Cerebellar nuclear complex (tissue), 1 donor: ENCODE measurements at places on chromosomes 4 and X.

DNA sequence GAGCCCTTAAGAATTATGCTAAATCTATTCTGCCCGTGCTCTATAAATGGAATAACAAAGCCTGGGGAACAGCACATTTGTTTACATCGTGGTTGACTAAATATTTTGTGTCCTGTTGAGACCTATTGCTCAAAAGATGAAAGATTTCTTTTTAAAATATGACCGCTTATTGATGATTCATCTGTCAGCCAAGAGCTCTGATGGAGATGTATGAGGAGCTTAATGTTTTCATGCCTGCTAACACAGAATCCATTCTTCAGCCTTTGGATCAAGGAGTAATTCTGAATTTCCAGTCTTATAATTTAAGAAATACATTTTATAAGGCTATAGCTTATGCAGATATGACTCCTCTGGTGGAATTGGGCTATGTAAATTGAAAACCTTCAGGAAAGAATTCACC, 271.3 kb upstream of the FAT4 start:
- DNase-seq: no peak

GRCh38 chr4:77501851-77502250, 103.8 kb upstream of the CXCL13 start:
- DNase-seq: no peak

DNA sequence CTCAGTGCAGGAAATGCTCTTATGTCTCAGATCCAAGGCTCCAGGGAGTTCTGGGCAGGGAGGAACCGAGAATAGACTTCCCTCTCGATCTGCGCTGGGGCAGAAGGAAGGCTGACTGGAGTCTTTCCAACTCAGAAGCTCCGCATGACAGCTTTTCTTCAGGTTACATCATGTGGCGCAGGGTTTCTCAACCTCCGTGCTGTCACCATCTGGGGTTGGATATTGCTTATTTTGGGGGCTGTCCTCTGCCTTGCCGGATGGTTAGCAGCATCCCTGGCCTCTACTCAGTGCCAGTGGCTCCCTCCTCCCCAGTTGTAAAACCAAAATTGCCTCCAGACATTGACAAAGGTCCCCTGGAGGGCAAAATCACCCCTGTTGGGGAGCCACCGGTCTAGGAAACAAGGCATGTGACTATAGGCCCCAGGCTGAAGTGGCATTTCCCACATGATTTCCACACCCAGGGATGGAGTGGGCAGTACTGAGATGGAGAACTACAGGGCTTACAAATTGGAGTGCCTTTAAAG, 21.4 kb downstream of the REELD1 start:
- DNase-seq: no peak

GRCh38 chr4:91894006-91894405, 409.8 kb upstream of the GRID2 start:
- no peak for DNase-seq

DNA sequence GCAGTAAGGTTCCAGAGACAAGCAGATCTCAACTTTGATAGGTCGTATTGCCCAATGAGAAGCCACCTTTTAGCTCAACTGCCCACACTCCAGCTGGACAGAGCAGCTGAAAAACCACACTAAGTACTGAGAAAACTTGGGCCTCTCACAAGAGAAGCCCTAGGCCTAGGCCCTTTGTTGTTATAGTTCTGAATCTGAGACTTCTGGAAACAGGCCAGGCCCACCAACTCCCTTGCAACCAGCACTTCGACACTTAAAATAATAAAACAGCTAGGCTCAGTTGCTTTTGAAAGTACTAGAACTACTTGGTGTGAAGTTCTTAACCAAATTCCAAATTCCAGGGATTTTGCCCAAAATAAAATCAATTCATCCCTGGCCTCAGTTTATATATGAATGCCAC, 13.5 kb upstream of the RTL5 start:
- no peak for DNase-seq

GRCh38 chr4:108849611-108850168, 86.8 kb upstream of the ETNPPL start:
- DNase-seq: no peak

GRCh38 chr4:87011340-87012034, 76.7 kb downstream of the AFF1 start:
- no peak for DNase-seq

GRCh38 chr4:80103629-80104028, 30.6 kb upstream of the ANTXR2 start:
- DNase-seq: no peak

GRCh38 chr4:88830598-88830997, 133.0 kb upstream of the NAP1L5 start:
- no peak for DNase-seq

DNA sequence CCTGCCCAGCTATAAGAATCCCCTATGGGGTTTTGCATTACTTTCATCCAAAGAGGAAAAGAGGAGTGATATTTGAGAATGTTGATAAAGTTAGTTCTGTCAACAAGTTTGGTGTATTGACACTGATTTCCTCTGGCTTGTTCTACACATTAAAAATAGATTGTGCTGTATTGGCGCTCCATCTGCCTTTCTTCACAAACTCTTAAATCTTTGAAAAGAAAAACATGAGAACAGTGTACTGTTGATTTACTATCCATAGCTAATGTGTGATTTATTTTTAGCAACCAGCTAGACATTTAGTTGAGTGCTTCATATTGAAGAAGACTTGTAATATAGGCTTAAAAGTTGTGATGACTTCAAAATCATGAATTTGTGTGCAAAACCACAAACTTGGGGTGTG, 261.2 kb upstream of the ANKRD50 start:
- no peak for DNase-seq

DNA sequence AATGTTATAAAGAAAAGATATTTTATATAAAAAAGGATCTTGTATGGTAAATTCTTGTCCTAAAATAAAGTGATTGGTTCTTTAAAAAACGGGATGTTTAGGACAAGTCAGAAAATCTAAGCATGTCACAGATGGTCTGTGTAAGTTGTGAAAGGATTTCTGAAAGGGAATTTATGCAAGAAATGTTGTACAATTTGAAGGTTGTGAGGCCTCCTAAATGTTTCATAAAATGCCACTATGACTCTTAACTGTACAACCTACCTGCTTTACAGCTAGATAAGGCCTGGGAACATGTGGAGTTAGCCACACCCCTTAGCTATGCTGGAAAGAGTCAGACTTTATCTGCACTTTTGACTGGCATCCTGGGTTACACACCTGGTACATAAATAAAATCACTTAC, 951.5 kb upstream of the POU3F4 start:
- DNase-seq: no peak

DNA sequence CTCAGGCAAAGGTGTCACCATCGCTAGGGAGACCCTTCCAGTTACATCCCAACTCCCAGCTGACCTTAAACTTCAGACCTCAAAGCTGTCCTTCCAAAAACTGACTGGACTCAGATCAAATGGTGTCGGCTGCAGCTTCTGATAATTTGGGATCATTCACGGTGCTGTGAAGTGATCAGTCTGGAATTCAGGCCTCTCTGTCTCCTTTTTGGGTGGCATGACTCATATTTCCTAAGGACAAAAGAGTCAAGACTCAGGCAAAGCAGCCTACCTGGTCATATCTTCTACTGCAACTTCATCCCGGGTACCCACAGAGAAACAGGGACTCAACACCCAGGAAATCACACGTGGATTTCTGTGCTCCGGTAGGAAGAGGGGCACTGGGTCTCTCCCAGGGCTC, 87.6 kb downstream of the SORCS2 start:
- DNase-seq: no peak

DNA sequence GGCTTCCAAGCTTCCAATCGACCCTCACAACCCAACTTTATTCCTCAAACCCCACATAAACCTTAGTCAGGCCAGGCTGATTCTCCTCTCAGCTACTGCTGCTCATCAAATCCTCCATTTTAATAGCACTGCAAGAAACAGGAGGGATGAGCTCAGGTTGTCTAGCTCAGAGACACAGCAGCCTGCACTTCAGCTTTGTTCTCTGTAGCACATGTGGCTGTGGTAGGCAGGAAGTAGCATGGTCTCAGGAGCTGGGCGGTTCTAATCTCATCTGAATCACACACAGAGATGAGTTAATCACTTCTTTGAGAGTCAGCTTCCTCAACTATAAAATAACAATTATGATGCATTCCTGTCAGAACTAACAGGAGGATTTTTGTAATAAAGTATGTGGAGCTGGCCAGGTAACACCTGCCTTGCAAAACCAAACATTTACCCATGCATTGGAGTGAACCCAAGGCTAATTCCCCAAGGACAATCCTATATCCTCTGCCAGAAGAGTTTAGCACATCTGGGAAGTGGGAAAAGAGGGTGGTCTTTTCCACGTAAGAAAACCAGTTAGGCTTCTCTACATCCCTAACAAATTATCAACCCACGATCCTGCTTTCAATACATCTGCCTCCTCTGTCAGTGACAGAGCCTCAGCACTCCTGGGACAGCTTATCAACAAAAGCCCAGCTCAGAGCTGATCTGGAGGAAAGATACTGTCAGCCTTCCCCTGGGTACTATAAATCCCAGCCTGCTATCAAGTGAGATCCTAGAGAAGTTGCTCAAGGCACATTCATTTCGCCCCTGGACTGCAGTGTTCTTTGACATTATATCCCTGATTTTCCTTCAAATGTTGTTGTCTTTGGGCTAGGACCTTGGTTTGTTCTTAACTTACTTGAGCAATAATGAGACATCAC, 32.8 kb downstream of the ELOVL6 start:
- DNase-seq: no peak

GRCh38 chr4:120139392-120139791, 72.7 kb upstream of the MAD2L1 start:
- DNase-seq: no peak
